T-cell (primary cell): ENCODE measurements at places on chromosomes 1 and 21. TPM values are rescaled to one million over a fixed set of nuclear protein-coding genes. Genes with fewer than 3 reads are reported as not detected.

FMO5 gene
- 0.96 TPM for total RNA-seq

DNASE2B gene
- not detected for total RNA-seq

TCHH gene
- not detected for total RNA-seq

CYP4Z1 gene
- total RNA-seq: not detected

IGSF5 gene
- total RNA-seq: not detected

FALEC gene
- total RNA-seq: not detected

- no peak overlapping the region for H3K27ac ChIP-seq
- H3K4me3 ChIP-seq: no peak overlapping the region
- H3K36me3 ChIP-seq: no peaks in the 10 kb centered on the region
- DNase-seq: no peak
Measured at GRCh38 chr1:99943223-99943794, 26.5 kb upstream of the SLC35A3 start.

GRCh38 chr1:184068354-184068753 is 16.8 kb downstream of the TSEN15 start:
- peaks cover 24% of the 10 kb centered on the region for H3K36me3 ChIP-seq
- no peaks in the 10 kb centered on the region for H3K4me1 ChIP-seq
- no peaks in the 10 kb centered on the region for H3K27me3 ChIP-seq
- no peak overlapping the region for H3K27ac ChIP-seq

GRCh38 chr1:226217273-226217672 is 6.2 kb upstream of the MIXL1 start:
- peaks cover 9% of the 10 kb centered on the region for H3K27me3 ChIP-seq
- DNase-seq: no peak
- H3K4me1 ChIP-seq: no peaks in the 10 kb centered on the region
- H3K27ac ChIP-seq: no peak overlapping the region

DNA sequence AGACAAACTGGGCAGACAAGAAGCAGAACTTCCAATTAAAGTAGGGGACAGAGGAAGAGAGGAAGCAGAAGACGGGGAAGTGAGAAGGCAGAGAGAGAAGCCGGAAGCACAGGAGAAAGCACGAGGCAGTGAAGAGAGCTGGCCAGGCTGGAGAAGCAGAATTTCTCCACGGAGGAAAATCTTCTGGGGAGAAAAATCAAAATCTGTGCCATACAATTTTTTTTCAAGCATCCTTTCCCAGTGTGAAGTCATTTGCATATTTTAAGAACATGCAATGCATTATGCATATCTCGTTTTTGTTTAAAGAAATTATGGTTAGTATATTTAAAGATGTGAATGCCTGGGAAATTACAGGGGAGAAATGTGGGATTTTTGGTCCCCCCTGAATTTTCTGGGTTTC is 7.3 kb upstream of the CAMK2N1 start:
- no peak for DNase-seq
- H3K36me3 ChIP-seq: peaks cover 3% of the 10 kb centered on the region
- H3K27me3 ChIP-seq: peaks cover 5% of the 10 kb centered on the region
- H3K4me3 ChIP-seq: no peak overlapping the region

GRCh38 chr1:5620997-5621396 is 371.2 kb downstream of the NPHP4 start:
- H3K36me3 ChIP-seq: no peaks in the 10 kb centered on the region
- DNase-seq: no peak
- no peaks in the 10 kb centered on the region for H3K4me1 ChIP-seq
- H3K27me3 ChIP-seq: no peaks in the 10 kb centered on the region
- no peak overlapping the region for H3K27ac ChIP-seq
- H3K4me3 ChIP-seq: no peak overlapping the region

GRCh38 chr1:228669242-228669585 is 66.1 kb upstream of the RHOU start:
- H3K4me3 ChIP-seq: no peak overlapping the region
- H3K27ac ChIP-seq: no peak overlapping the region
- DNase-seq: no peak
- H3K27me3 ChIP-seq: peaks cover 2% of the 10 kb centered on the region
- peaks cover 3% of the 10 kb centered on the region for H3K4me1 ChIP-seq

GRCh38 chr1:21657456-21658190 is 11.5 kb downstream of the RAP1GAP start:
- no peak overlapping the region for H3K27ac ChIP-seq
- H3K4me3 ChIP-seq: no peak overlapping the region
- no peaks in the 10 kb centered on the region for H3K36me3 ChIP-seq
- H3K4me1 ChIP-seq: peaks cover 9% of the 10 kb centered on the region
- H3K27me3 ChIP-seq: peaks cover 2% of the 10 kb centered on the region

- H3K4me1 ChIP-seq: peaks cover 5% of the 10 kb centered on the region
- no peaks in the 10 kb centered on the region for H3K27me3 ChIP-seq
- H3K4me3 ChIP-seq: peak overlapping the region; percentile 84
- H3K27ac ChIP-seq: peak overlapping the region; percentile 73
- no peak for DNase-seq
- no peaks in the 10 kb centered on the region for H3K36me3 ChIP-seq
Measured at GRCh38 chr1:184755226-184756065, 788 bp upstream of the EDEM3 start.

DNA sequence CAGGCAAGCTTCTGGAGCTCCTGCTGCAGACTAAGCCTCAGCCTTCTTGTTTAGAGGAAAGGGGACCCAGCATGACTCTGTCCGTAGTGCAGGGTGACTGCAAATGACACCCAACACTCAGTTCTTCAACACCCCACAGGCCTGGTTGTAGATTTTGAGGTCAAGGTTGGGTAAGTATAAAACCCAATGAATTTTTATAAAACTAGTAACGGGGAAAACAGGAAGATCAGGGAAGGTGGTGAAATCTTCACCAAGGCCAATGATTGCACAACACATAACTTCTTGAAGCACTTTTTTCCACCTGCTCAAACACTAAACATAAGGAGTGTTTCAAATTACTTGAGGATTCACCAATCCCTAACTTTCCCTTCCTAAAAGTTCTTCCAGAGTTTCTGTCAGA is 89.4 kb upstream of the JAK1 start:
- no peak for DNase-seq
- no peaks in the 10 kb centered on the region for H3K27me3 ChIP-seq

DNA sequence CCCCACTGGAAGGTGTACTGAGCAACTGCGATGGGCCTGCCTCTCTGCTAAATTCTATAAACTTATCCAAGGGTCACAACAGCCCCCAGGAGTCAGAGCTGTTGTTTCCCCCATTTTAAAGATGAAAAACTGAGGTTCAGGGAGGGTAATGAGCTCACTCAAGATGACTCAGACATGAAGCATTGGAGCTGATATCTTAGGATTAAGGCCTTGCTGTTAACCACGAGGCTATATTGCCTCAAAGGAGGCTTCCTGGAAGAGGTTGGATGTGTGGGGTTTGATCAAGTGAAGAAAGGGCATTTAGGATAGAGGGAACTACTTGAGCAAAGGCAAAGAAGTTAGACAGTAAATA is 6.7 kb downstream of the LDLRAP1 start:
- peaks cover 99% of the 10 kb centered on the region for H3K4me1 ChIP-seq
- peak overlapping the region; percentile 34 for H3K4me3 ChIP-seq
- peak overlapping the region; percentile 69 for H3K27ac ChIP-seq
- DNase-seq: no peak
- peaks cover 12% of the 10 kb centered on the region for H3K36me3 ChIP-seq

- no peaks in the 10 kb centered on the region for H3K4me1 ChIP-seq
- H3K27me3 ChIP-seq: no peaks in the 10 kb centered on the region
- H3K27ac ChIP-seq: no peak overlapping the region
- H3K4me3 ChIP-seq: no peak overlapping the region
- DNase-seq: no peak
- no peaks in the 10 kb centered on the region for H3K36me3 ChIP-seq
Measured at GRCh38 chr1:87682565-87682964, 353.9 kb downstream of the LMO4 start.

DNA sequence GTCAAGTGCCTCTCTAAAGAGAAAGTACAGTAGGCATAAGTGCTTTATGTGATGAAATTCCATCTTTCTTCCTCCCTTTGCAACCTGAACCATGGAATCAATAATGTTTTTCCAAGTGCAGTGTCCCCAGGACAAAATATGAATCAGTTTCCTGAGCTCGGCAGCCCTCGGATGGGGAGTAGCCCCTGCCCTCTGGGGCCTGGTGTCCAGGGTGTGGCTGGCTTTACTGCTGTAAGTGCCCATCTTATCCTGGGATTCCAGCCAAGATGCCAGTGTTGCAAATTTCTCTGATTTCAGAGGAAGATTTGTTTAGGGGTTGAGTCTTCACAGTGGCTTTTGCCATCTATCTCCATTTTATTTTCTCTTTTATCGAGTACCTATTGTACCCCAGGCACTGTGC is 40.5 kb upstream of the SRP9 start:
- no peak overlapping the region for H3K4me3 ChIP-seq
- H3K4me1 ChIP-seq: no peaks in the 10 kb centered on the region
- no peaks in the 10 kb centered on the region for H3K27me3 ChIP-seq
- no peak overlapping the region for H3K27ac ChIP-seq
- no peak for DNase-seq
- no peaks in the 10 kb centered on the region for H3K36me3 ChIP-seq

- H3K4me1 ChIP-seq: peaks cover under 1% of the 10 kb centered on the region
- H3K36me3 ChIP-seq: no peaks in the 10 kb centered on the region
- no peak overlapping the region for H3K4me3 ChIP-seq
- H3K27me3 ChIP-seq: no peaks in the 10 kb centered on the region
- DNase-seq: no peak
- H3K27ac ChIP-seq: no peak overlapping the region
Measured at GRCh38 chr1:59039551-59039950, 255.7 kb upstream of the JUN start.

DNA sequence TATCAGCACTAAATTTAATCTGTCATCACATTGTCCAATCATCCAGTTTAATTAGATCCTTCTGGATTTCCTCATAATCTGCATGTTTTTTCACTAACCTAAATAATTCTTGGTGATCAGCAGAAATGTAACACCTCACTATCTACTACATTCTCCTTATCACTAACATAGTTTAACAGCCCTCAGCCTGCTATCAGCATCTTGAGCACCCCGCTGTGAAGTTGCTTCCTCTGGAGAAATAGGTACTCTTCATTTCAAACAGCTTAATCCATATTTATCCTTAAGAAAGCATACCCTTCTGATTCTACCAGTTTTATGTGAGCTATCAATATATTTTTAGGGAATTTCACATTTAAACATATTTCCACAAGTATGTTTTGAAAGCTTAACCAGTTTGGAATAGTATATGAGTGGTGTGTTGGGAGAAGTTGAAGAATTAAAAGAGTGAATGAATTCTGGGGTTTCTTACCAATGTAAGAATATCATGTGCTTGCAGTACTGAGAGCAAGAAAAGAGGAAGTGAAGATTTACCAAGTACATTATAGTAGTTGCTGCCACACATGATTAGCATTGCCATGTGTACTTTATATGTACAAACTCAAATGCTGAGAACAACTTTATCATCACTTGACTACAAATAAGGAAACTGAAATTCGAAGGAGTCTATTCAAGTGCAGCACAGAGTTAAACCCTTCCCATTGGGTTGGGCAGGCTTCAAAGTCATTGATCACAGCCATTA is 771.1 kb upstream of the ADGRL4 start:
- no peaks in the 10 kb centered on the region for H3K27me3 ChIP-seq
- H3K4me3 ChIP-seq: no peak overlapping the region
- H3K36me3 ChIP-seq: no peaks in the 10 kb centered on the region
- no peak for DNase-seq

GRCh38 chr1:116415699-116416533 is 42.9 kb downstream of the ATP1A1 start:
- peaks cover 10% of the 10 kb centered on the region for H3K4me1 ChIP-seq
- no peaks in the 10 kb centered on the region for H3K27me3 ChIP-seq
- no peak overlapping the region for H3K4me3 ChIP-seq
- DNase-seq: no peak
- H3K36me3 ChIP-seq: no peaks in the 10 kb centered on the region
- H3K27ac ChIP-seq: no peak overlapping the region

- no peak overlapping the region for H3K27ac ChIP-seq
- no peaks in the 10 kb centered on the region for H3K36me3 ChIP-seq
- H3K27me3 ChIP-seq: no peaks in the 10 kb centered on the region
- H3K4me1 ChIP-seq: no peaks in the 10 kb centered on the region
- no peak for DNase-seq
Measured at GRCh38 chr1:96513136-96513535, 208.4 kb upstream of the PTBP2 start.

DNA sequence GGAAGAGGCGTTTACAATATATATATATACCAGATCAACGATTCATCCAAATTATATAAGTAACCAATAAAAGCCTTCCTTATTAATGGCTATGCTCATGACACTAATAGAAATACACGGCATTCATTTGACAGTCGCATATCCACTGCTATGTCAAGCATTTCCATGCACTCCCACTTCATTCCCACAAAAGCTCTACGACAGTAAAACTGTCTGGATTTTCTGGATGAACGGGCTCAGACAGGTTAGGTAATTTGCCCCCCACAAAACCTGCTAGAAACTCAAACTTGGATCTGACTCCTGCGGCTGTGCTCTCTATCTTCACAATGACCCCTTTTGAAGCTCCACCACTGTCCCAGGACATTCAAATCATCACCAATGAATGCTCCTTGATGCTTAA is 11.4 kb downstream of the DNAJC11 start:
- no peak for DNase-seq
- no peak overlapping the region for H3K4me3 ChIP-seq
- no peaks in the 10 kb centered on the region for H3K4me1 ChIP-seq
- no peaks in the 10 kb centered on the region for H3K27me3 ChIP-seq
